ENCODE measurements at places on chromosomes 5 and 9.

DNA sequence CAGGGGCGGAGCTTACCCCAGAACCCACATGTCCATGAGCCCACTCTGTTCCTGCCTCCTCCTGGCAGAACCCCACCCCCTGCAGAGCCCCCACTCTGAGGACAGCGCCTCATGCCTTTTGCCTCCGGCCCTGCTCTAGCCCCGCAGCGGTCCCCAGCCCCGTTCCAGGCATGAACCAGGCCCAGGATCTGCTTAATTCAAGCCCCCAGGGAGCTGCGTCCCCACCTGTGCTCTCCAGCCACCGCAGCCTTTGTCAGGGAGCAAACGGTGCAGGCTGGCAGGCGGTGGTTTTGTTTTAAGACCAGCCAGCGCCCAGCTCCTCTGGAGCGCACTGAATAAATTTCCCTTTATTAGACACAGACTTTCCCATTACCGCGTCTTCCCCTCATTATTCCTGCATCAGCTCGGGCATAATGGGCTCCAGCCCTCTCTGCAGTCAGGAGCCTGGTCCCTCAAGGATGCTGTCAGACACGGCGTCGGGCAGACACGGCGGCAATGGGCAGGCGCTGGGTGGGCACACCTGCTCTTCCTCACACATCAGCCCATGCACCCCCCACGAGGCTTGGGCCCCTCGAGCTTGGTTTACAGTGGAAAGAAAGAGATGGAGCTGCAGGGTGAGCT, 137.6 kb downstream of the OLFM1 start:
- DNase-seq = no peak

DNA sequence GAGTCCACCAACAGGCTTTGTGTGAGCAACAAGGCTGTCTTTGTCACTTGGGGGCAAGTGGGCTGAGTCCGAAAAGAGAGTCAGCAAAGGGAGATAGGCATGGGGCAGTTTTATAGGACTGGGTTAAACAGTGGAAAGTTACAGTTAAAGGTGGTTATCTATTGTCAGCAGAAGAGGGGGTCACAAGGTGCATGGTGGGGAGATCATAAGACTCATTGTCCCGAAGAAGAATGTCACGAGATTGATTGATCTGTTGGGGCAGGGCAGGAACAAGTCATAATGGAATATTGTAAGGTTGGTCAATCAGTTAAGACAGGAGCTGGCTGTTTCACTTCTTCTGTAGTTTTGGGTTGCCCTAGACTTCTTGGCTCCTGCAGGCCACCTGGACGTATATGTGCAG, 7.6 kb upstream of the HMGCS1 start:
- DNase-seq = no peak

GRCh38 chr5:77893225-77893860, 117.2 kb upstream of the TBCA start:
- no peak for DNase-seq

DNA sequence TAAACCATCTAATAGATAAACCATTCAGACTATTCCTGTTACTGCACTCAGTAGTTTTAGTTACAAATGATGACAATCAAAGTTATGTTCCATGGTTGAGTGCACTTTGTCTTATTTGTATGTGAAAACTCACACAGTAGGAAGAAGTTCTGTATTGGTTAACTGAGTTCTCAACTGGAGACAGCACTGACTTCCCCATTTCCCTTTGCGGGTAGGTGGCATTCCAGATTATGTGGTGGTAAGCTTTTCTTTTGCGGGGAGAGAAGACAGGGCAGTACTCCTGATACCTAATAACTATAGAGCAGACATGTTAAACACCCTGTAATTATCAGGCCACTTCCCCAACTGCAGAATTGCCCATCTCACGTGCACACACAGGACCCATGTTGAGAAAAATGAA, 24.4 kb downstream of the TARS1 start:
- DNase-seq = no peak

- DNase-seq = peak; percentile 72
Measured at GRCh38 chr9:112380102-112380824, at the start of gene HSDL2. Gene HSDL2 (plus strand): TSS chr9:112380108. CDS start chr9:112380164, 56 bp downstream.

DNA sequence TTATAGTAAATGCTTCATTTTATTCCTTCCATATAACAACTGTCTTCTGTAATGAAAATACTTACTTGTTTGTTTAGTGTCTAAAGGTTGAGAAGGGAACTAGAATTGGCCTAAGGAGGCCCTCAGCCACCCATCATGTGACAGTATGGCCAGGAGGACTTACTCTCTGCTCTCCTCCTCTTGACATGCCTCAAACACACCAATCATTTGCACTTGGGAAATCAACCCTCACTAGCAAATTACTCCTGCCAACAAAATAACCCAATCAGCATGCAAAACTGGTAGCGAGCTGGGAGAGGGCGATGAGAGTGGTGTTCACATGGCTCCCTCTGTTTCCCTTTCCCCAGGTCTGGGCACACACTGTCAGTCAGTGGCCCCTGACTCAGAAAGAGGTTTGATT, 58.6 kb upstream of the MEF2C start:
- DNase-seq = no peak

- no peak for DNase-seq
Measured at GRCh38 chr9:1219284-1219683, 169.1 kb downstream of the DMRT2 start.

DNA sequence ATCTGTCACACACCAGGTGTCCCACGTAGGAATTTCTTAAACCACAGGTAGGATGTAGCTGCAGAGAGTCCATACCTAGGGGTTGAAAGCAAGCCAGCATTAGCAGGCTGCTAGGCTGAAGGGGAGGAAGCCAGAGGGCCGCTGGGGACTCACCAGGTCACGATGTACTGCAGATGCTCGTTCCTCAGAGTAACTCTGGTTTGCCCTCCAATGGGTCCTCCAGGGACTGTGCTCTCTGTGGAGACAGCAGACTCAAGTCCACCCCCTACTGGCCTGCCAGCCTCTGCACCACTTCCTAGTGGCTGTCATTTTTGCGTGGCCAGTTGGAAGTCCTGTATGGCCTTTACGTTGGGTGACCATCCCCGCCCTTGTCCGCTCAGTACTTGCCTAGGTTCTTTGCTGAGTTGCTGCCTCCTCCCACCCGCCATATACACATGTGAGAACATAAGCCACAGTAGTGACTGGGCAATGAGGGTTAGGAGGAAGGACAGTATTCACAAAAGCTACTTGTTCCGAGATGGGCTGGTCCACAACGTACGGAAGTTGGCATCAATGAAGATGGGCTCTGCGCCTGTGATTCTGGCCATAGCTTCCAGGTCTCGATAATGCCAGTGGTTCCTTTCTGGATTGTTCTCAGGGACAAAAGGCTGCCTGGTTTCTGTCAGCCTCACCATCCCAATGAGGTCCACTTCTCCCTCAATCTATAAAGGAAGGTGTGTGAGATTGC, 4.1 kb downstream of the RPL7A start:
- peak; percentile 90 for DNase-seq

- DNase-seq = no peak
Measured at GRCh38 chr5:148559461-148559860, 94.9 kb downstream of the HTR4 start.

- no peak for DNase-seq
Measured at GRCh38 chr5:160133071-160133917, 14.0 kb upstream of the PWWP2A start.

DNA sequence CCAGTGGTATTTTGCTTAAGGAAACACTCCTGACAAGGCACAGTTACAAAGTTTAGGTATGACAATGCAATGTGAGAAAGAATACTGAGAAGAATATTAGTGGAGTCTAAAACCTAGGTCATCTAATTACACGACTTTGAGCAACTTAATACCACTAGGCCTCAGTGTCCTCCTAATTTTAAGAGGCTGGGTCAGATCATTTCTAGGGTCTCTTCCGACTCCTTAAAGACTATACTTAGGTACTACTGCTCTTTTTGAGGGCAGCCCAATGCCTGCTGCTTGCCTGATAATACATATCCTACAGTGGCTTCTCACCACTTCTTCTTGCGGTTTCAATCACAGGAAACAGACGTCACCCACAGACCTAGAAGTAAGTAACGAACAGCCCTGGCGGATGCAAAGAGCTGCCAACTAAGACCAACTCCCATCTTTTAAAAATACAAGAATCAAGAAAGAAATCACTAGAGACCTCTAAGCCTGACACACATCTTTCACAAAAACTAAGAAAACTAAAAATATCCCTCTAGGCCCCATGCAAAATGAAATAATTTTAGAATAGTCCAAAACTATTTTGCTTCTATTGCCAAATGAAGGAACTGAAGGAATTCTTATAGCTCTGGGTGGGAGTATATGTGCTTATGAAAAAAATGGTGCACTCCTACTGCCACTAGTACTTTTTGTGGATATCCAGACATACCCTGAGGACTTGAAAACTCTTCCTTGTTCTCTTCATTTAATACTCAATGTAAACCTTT, 13.1 kb downstream of the DIAPH1 start:
- DNase-seq = peak; percentile 91
